Skeletal muscle cell (primary cell): ENCODE measurements at places on chromosomes 12 and 14.

GRCh38 chr14:78566859-78567172 lies 396.6 kb downstream of the NRXN3 start:
- no peak for DNase-seq

GRCh38 chr14:56199982-56200577 lies 81.9 kb downstream of the PELI2 start:
- no peak for DNase-seq

GRCh38 chr12:62166525-62166924 lies 93.7 kb upstream of the USP15 start:
- DNase-seq = no peak

DNA sequence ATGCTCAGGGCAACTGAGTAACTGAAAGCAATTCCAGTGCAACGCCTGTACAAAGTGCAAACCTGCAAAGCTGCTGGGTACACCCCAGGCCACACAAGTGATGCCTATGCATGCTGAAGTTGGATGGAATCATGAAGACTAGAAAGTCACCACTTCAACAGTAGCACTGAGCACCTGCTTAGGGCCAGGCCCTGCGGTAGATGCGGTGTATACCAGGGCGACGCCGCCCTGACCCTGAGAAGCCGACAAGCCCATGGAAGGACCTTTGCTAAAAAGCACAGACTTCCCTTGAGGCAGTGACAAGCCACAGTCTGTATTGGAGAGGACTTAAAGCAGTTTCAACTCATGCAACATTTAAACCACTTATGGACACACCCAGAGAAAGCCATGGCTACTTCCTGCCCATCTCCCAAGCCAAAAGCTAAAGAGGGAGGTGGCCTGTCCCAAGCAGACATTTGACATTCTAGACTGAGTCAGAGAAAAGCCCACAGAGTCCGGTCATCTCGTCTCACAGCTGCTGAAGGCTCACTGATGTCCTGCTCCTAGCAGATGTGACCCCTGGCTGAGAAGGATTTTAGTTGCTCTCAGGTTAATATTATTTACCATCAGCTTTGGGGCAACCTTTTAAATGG lies 843.9 kb upstream of the TMEM132C start:
- DNase-seq = no peak

DNA sequence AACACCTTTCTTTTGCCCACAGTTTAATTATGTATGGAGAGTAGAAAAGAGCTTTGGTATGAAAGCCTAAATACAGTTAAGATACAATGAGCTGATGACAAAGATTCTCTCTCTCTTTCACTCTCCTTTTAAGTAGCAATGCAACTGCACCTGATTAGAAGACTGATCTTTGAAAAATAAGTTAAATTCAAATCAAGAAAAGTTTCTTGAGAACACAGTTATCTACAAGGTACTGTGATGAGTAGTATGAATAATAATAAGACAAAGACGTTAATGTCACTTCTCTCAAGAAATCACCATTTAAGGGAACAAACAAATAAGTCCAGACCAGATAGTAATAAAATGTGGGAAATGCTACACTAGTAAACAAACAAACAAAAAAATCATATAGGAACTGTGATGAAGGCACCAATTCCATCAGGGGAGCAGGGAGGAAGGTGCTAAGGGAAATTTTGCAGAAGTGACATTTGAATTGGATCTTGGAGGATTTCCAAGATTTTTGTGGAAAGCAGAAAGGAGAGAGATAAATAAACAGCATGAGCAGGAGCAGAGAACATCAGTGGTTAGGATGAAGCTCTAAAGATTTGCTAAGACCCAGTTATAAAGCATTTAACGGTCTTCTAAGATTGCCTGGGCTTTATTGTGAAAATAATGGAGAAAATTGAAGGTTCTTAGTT lies 65.2 kb upstream of the STK38L start:
- no peak for DNase-seq

GRCh38 chr12:65532764-65533163 lies 254.3 kb downstream of the MSRB3 start:
- DNase-seq = peak; percentile 86

- no peak for DNase-seq
Measured at GRCh38 chr12:117005417-117006046, 93.7 kb downstream of the TESC start.

DNA sequence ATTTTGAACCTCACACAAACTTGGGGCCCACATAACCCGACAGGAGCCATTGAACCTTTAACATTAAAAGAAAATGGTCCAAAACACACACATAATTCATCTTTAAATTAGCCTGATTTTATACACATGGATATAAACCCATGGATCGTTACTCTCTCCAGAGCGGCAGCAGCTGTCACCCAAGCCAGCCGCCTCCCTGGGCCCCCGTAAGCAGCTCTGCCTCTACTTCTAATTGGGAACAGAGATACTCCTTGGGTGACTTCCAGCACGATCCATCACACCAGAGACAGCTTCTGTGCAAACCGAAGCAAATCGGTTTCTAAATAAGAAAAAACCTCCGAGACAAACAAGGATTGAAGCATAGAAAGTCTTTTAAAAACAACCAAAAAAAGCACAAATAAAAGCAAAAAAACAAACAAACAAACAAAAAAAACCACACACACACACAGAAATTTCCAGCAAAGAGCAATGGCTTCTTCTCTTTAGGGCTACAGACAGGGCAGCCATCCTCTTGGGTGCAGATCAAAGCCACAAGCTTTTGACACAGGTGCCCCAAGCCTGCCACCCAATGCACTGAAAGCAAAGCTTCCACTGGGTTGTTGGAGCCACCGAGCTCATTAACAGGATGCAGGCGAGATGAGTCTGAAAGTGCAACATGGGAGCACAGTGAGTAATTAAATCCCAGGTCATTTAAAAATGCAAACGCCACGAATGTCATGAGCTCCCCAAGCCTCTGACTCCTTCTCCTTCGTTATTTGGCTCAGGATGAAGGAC lies 156.9 kb downstream of the DPF3 start:
- DNase-seq = no peak

DNA sequence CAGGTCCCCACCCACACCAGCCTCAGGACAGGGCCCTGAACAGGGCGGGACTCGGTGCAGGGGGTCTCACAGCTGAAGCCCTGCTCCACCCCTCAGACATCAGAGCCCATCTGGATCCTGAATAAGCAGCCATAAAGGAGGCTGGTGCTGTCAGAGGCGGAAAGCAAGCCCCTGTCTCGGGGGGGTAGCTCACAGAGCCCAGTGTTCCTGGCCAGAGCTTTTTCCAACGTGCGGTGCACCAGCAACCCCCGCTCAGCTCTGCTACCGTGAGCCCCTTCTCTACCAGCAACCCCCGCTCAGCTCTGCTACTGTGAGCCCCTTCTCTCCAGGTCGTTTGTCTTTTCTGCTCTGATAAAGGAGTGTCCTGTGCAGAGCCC lies 136.5 kb upstream of the SFSWAP start:
- DNase-seq = no peak

GRCh38 chr14:34983786-34984185 lies 994 bp downstream of the SRP54 start:
- DNase-seq = no peak

GRCh38 chr14:72516936-72517700 lies 376.8 kb downstream of the DPF3 start:
- peak; percentile 70 for DNase-seq

GRCh38 chr14:89399594-89400068 lies 17.4 kb downstream of the FOXN3 start:
- DNase-seq = peak; percentile 49

DNA sequence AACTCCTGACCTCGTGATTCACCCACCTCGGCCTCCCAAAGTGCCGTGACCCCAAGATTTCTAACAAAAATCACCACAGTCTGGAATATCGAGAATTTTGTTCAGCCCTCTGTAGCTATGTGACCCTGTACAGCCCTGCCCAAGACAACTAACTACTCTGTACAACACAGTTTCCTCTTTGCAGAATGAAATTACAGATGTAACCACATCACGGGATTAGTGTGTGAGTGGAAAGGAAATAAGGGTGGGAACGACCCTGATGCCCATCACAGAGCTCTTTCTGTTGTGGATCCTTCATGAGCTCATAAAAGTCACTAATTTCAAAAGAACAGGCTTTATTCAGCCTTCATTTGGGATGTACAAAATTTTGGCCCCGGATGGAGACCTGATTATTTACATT lies 50.5 kb upstream of the KRR1 start:
- DNase-seq = no peak

DNA sequence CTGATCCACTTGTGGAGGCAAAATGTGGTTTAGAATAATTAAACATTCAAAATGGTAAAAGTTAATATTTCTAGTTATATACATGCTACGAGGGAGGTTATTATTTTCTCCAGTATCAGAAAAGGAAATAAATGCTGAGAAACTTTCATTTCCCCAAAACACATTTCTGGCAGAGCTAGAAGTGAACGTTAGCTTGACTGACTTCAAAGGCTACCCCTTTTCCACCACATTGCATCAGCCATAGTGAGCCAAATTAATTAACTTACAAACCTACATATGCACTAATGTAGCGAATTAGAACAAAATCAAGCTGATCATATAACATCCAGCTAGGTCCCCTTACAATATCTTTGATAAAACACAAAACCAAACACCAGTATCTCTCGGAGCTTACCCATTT lies 49.3 kb upstream of the RERGL start:
- no peak for DNase-seq

GRCh38 chr14:56131004-56131864 lies 13.0 kb downstream of the PELI2 start:
- DNase-seq = no peak

- no peak for DNase-seq
Measured at GRCh38 chr12:2588345-2588744, 206.4 kb upstream of the FKBP4 start.

DNA sequence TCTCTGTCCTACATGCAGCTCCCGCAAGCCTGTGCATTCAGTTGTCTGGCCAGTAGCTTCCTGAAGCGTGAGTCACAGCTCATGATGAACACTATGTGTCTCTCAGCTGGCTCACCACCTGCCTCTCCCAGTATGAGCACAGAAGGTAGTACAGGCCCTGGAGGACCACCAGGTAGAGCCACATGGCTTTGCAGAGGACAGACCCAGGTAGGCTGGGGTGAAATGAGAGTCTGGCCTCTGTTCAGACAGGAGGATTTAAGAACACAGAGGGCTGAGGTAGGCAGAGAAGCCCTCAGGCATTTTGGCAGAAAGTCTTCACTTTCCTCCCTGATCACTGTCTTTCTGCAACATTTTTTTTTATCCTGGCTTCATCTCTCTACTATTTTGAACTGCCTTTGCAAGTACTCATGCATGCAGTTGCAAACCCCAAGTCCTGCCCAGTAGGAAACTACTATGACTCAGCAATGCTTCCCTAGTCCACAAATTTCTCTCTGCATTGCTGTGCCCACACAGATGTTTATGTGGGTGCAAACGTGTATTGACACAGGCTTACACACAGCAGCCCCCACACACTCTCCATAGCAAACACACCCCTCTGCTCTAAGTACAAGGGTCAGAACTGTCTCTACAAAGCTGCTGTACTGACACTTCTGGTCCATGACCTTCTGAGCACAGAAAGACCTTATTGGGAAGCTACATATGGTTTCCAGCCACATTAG lies 7.2 kb upstream of the SDR9C7 start:
- peak; percentile 43 for DNase-seq

DNA sequence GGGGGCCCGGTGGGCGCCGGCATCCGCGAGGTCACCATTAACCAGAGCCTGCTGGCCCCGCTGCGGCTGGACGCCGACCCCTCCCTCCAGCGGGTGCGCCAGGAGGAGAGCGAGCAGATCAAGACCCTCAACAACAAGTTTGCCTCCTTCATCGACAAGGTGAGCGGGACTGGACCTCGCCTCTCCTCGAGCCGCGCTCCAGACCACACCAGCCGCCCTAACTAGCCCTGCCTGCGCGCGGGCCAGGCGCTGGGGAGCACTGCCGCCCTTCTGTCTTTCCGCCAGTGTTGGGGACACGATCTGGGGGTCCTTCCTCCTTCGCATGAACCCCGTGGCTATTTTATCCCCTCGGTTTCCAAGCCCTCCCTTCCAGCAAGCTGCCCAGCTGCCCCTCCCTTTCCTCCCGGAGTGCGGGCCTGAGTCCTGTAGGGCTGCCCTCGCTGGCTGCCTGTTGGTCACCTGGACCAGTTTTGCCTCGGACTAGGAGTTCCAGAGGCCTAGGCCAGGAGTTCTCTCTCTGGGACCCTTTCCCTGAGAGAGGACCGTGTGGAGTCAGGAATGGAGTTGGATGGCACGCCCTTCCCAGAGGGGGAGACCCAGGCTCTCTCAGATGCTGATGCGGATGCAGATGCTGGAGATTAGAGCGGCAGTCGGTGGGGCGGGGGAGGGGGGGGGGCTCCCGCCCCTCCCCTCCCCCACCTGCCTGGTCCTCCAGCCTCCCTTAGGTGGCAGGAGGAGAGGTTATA lies 592 bp downstream of the KRT7 start:
- DNase-seq = no peak

DNA sequence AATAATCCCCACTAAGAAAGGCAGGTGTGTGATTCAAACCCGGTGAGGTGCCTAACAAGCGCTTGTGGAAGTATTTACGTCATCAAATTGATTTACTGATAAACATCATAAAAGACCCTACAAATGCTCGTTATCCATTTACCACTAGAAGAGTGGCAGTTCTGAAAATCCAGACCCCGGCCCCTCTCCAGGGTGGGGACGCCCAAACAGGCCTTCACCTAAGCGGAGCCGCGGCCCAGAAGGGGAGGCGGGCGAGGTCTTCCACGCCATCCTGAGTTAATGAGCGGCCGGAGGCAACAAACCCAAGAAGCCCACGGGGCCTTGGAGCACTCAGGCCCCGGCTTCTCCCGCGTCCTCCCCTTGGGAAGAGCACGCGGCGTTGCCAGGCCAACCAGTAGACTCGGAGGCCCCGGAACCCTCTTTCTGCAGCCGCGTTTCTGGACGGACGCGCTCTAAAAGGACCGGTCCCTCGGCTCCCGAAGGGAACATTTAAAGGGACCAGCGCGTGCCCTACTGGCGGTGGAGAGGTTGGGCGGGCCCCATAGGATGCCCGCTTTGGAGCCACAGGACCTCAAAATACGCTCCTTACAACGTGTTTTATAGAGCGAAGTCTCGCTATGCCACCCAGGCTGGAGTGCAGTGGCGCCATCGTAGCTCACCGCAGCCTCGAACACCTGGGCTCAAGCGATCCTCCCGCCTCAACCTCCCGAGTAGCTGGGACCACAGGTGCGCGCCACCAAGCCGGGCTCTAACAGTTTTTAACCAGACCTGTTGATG lies 3.5 kb downstream of the PTPN21 start:
- DNase-seq = peak; percentile 57

DNA sequence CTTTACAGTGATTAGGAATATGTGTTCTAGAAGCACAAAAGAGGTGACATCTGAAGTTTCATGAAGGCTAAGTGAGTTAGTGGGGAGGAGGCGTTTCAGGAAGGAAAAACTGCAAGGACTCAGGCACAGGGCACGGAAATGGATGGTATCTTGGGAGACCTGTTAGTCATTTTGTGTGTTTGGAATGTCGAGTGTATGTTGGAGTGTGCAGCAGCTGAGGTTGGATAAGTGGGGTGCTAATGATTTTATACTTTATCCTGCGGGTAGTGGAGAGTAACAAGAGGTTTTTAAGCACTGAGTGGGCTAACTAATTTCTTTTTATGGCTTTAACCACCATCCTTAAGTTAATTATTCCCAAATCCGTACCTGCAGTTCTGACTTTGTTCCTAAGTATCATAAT lies 571.5 kb upstream of the FBXO33 start:
- no peak for DNase-seq
